Activated CD4-positive, alpha-beta memory T cell treated with anti-CD3 and anti-CD28 coated beads, Interleukin-2, amount 10 ng/mL, durations not matched to agents 7 days and 5 days (primary cell): ENCODE measurements at places on chromosomes 12 and 14. TPM values are rescaled to one million over a fixed set of nuclear protein-coding genes. Genes with fewer than 3 reads are reported as not detected.

KCNC2 gene
- total RNA-seq, result not detected

GRCh38 chr14:32010604-32011125 is 66.4 kb upstream of the ARHGAP5 start:
- DNase-seq, result no peak

ORAI1 gene
- total RNA-seq, result 69.0 TPM

DNA sequence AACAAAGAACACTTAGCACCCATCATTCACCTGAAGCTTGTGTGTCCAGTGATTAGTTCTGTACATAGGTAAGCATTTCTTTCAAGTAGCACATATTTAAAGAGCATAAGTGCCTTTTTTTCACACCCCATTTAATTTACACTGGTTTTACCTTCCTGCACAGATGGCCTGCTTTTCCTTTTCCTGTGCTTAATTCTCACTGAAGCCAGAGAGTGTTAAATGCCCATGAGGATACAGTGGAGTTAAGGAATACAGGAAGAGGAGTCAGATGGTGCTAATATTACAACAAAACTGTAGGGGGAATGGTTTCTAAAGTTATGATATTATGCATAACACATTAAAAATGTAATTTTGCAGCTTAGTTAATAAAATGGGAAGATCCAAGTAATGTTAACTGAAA is 31.0 kb upstream of the SLC38A1 start:
- DNase-seq, result no peak

DNA sequence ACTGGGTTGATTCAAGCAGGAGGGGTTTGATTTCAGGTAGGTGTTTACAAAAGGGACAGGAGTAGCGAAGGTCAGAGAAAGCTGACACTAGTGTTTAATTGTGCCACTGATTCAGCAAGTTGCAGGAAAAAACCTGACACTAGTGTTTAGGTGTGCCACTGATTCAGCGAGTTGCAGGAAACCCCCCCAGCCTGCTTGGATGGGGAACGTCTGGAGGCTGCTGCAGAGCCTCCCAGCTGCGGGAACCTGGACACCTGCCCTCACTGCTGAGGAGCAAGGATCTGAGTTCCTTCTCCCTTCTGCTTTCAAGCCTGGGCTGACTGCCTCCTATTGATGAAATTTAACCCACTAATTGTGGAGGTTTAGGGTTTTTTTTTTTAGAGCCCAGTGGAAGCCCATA is 84.2 kb downstream of the AVPR1A start:
- no peak for DNase-seq

TMEM116 gene
- 19.7 TPM for total RNA-seq

DNA sequence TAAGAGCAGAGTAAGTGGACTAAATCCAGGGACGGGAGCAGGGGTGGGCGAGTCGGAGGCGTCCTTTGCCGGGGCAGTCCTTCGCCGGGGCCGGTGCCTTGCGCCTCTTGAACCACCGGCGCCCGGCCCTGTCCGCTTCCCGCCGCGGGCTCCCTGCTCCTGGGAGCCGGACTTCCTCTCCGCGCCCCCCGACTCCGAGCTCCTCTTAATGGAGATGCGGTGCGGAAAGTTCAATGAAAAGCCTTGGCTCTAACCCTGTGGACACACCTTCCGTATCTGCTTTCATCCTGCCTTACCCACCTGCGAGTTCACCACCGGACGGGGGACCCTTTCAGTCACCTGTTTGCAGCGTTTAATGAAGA is 412 bp downstream of the FGFR1OP2 start:
- no peak for DNase-seq

DNA sequence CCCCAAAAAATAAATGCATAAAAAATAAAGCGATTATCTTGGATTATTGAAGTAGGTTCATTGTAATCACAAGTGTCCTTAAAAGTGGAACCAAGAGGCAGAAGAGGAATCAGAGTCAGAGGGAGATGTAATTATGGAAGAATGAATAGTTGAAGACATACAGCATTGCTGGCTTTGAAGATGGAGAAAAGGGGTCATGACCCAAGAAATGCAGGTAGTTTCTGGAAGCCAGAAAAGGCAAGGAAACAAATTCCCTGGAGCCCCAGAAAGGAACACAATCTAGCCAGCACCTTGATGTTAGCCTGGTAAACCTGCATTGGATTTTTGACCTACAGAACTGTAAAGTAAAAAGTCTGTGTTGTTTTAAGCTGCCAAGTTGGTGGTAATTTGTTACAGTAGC is 57.5 kb upstream of the PTGR2 start:
- DNase-seq, result no peak

GRCh38 chr12:123043536-123044001 is 63.1 kb downstream of the ARL6IP4 start:
- DNase-seq, result peak; percentile 71

GRCh38 chr12:118436986-118437385 is 60.6 kb downstream of the SUDS3 start:
- no peak for DNase-seq

DNA sequence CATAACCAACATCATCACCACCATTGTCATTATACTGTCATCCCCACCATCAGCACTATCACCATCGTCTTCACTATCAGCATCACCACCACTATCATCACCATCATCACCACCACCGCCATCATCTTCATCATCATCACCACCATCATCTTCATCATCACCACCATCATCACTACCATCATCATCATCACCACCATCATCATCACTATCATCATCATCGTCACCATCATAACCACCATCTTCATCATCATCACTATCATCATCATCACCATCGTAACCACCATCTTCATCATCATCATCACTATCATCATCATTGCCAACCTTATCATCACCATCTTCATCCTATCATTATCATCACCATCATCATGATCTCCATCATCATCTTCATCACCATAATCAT is 39.0 kb downstream of the SVOP start:
- DNase-seq, result no peak

CCDC175 gene
- total RNA-seq, result not detected

AGAP2 gene
- total RNA-seq, result 85.1 TPM

DNA sequence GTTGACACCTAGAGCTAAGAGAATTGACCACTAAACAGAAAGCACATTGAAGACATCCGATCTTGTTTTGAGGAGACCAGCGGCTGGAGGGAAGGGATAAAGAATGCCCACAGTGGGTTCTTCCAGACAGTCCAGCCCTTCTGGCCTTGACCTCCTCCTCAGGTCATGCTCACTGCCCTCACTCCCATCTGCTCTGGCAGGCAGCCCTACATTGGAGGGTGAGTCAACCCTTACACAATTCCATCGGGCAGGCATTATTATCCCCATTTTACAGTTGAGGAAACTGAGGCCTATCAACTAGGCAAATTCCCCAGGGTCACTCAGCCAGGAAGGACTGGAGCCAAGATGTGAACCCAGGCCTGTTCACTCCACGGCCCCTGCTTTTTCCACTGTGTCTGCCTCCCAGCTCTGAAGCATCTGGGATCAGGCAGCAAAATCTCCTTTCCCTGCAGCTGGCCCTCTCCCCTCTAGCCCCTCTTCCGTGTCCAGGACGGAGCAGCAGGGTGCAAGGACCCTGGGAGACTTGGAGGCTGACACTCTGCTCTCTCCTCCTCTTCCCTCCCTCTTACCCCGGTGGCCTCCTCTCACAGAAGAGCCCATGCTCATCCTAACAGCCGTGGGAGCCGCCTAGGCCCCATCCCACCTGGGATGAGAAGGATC is 5.3 kb downstream of the SCNN1A start:
- DNase-seq, result no peak

SLC39A5 gene
- 1.2 TPM for total RNA-seq

KLRB1 gene
- 17.4 TPM for total RNA-seq

DNA sequence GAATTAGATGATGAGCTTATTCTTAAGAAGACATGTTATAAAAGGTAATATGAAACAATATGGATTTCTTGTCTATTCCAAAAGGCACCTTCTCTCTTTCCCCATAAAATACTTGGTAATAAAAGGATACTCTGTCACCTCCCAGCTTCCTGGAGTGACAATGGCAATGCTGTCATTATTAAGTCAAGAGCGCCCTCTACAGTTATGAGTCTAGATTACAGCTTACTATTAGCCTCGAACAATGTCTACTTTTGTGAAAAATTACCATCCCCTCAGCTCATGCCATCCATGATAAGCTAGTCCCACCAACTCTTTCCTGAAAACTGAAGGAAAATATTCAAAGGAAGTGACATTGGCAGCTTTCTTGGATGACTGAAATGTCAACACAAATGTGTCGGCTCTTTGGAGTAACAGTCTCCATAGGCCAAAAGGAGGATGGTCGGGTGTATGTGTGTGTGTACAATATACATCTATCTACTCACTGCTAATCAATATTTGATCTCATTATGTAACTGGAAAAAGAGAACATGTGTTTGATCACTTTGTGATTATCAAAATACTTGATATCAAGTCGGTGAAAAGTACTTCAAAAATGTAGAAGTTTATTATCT is 48.7 kb upstream of the CDKN3 start:
- DNase-seq, result no peak

DNA sequence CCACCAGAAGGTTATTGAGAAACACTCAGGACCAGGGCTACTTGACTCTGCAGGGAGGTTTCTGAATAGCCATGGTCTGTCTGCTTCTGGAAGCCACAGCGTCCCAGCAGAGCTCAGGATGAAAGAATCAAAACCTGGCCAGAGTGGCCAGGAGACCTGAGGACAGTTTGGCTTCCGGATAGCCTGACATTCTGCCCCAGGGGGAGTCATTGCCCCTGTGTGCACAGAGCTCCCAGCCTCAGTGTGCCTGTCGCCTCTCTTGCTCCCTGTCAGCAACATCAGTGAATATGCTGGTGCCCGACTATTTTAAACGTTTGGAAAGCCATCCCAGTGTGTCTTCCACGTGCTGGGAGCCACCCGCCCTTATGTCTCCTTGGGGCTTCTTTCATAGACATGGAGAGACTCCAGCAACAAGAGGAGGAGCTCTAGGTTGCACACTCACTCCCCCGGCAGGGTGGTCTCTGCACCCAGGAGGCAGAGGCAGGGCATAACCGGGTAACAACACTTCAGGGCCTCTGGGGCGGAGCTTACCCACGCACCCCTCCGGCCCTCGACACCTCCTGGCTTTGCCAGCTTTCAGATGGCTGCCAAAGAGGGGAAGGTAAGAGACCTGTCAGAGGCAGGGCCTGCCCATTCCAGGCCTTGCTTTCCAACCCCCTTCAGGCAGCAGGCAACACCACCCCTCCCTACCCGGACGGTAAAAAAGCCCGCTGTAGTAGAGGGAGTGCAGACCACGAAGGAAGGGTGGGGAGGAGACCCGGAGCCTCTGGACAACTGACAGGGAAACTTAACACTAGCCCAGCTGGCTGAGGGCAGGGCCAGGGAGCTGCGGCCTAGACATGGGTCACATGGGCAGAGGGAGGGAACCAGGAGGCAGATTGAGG is 19.0 kb upstream of the SLC6A12 start:
- DNase-seq, result no peak

KRT74 gene
- not detected for total RNA-seq

CRIP2 gene
- total RNA-seq, result 1.9 TPM

ERP27 gene
- 7.2 TPM for total RNA-seq

DNA sequence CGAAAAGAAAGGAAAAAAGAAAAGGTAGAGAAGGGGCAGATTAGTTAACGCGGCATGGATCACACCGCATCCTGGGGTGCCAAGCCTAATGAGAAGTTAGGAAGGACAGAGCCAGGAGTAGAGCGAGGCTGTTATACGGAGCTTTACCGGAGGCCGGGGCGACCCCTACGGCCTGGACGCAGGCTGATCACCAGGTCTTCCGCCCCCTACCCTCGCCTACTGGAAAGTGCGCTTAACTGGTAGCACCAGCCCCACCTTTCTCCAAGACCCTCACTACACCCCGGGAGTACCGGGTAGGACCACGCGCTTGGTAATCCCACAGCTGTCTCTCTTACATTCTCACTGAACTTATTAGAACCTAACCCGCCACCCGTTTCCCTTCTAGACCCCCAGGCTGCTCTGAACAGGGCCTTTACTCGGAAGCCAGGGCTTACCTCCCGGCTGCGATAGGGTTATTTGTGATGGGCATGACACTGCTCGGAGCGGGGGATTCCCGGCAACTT is 33.8 kb downstream of the WBP11 start:
- DNase-seq, result peak; percentile 47

CLEC7A gene
- not detected for total RNA-seq

- DNase-seq, result no peak
These were observed 227.9 kb downstream of the KTN1 start for GRCh38 chr14:55807881-55808379.

DNA sequence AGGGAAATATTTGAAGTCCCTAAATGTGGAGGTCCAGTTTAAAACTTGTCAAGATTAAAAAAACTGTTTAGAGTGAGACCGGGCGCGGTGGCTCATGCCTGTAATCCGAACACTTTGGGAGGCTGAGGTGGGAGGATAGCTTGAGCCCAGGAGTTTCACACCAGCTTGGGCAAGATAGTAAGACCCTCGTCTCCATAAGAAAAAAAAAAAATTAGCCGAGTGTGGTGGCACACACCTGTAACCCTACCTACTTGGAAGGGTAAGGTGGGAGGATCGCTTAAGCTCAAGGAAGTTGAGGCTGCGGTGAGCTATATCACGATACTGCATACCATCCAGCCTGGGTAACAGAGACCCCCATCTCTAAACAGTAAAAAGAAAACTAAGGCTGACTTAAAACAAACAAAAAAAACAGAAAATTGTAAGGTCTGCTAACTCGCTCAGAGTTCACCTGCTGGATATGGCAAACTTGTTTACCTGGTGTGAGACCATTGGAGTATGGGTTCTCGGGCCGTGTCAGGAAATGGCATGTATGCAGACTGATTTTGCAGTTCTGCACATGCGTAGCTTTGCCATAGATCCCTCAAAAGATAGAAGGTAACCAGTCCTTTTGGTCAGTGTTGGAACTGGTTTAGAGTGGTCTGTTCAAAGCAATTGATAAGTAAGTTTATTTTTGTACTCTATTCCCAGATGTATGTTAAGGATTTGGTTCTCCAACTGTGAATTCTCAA is 2.1 kb downstream of the RNF10 start:
- peak; percentile 47 for DNase-seq

- no peak for DNase-seq
These were observed 337.9 kb downstream of the NRXN3 start for GRCh38 chr14:78508023-78508422.

DNA sequence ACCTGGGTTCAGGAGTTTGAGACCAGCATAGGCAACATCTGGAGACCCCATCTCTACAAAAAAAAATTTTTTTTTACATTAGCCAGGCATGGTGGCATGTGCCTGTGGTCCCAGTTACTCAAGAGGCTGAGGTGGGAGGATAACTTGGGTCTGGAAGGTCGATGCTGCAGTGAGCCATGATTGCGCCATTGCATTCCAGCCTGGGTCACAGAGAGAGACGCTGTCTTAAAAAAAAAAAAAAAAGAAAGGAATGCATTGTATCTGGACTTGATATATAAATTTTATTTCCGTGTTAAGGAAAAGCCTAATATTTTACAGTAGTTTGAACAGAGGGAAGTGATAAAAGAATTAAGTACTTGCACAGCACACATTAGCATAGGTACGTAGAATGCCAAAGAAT is 97.2 kb downstream of the ZC3H14 start:
- no peak for DNase-seq

- no peak for DNase-seq
These were observed 102.0 kb downstream of the PEBP1 start for GRCh38 chr12:118237908-118238307.

DNA sequence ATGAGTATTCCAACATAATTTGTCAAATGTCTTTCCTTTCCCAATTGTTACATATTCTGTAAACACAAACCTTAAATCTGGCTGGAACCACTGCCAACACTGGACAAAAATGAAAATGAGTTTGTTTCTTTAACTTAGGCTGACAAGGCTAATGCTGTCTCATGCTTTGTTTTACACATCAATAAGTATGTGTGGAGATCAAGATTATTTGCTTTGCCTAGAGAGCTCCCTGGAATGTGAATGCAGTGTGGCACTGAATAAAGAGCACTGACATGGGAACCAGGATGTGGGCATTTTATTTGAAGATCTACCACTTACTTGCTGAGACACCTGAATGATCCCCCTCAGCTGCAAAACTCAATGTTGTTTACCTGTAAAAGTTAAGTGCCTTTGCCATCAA is 61.7 kb downstream of the RALGAPA1 start:
- DNase-seq, result no peak
